ENCODE measurements at places on chromosomes 12 and 14. TPM values are rescaled to one million over a fixed set of nuclear protein-coding genes. Genes with fewer than 3 reads are reported as not detected.

GZMB gene
- total RNA-seq, result not detected

GRCh38 chr14:76782115-76782884 lies 21.0 kb downstream of the VASH1 start:
- DNase-seq, result no peak

C12orf42 gene
- total RNA-seq, result not detected

OR11H7 gene
- not detected for total RNA-seq

DNA sequence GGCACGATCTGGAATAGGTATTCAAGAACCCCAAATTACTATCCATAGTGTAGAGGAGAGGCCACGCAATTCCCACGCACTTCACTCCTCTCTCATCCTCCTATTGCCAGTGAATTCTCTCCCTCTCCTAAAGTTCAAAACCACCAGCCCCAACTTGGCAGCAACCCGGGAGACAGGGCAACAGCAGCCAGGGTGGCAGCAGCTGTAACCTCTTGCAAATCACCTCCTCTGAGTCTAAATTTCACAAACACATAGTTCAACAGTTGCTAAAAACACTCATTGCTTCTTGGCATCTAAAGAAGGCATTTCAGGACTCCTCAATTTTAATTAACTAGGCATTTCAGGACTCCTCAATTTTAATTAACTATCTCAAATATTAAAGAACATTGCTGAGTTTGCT lies 37.7 kb upstream of the MANSC4 start:
- no peak for DNase-seq

RNASE1 gene
- total RNA-seq, result 2.1 TPM

- DNase-seq, result peak; percentile 43
Measured at GRCh38 chr12:111753144-111753881, 13.4 kb upstream of the ALDH2 start.
